ENCODE measurements at places on chromosomes 16 and 17.
A peak's percentile ranks its signal among the peaks of the same experiment; 100 is the strongest.

DNA sequence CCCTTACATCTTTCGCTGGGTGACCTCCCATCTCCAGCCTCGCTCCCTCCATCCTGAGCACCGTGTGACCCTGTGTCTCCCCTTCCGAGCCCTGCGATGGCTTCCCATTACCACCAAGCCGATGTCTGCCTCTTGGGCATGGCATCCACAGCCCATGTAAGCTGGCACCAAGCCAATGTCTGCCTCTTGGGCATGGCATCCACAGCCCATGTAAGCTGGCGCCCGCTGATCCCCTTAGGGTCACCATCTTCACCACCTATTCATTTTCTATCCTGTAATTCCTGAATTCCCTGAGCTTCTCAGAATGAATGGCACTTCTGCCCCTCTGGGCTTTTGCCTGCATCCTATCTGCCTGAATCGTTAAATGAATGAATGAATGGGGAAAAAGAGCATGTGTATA is 478.2 kb upstream of the CCL2 start:
- DNase-seq = no peak

DNA sequence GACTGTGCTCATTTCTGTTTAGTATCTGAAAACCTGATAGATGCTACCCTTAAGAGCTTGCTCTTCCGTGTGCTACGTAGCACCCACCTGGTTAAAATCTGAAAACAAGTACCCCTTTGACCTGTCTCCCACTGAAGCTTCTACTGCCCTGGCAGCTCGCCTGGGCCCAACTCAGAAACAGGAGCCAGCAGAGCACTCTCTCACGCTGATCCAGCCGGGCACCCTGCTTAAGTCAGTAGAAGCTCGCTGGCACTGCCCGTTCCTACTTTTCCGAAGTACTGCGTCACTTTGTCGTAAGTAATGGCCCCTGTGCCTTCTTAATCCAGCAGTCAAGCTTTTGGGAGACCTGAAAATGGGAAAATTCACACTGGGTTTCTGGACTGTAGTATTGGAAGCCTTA is 18.9 kb downstream of the NTAN1 start:
- no peak for DNase-seq

DNA sequence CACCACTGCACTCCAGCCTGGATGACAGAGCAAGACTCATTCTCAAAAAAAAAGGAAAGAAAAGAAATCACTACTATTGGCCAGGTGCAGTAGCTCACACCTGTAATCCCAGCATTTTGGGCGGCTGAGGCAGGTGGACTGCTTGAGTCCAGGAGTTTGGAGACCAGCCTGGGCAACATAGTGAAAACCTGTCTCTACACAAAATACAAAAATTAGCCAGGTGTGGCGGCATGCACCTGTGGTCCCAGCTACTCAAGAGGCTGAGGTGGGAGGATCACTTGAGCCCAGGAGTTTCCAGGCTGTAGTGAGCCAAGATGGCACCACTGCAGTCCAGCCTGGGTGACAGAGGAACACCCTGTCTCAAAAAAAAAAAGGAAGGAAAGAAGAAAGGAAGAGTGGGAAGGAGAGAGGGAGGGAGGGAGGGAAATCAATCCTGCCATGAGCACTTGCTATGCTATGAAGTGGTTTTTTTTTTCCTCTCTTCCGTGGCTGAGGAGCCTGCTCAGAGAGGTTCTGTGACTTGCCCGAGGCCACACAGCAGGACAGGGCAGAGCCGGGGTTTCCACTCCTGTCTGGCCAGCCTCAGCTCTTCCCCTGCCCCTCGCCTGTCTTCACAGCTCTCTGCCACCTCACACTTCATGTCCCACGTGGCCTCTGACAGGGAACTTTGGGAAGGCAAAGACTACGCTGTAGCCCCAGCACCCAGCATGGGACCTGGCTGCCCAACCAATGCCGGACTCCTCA is 10.9 kb downstream of the GRIN2C start:
- no peak for DNase-seq

- DNase-seq = no peak
Observed at GRCh38 chr17:4711661-4712181, 1.3 kb downstream of the ARRB2 start.

DNA sequence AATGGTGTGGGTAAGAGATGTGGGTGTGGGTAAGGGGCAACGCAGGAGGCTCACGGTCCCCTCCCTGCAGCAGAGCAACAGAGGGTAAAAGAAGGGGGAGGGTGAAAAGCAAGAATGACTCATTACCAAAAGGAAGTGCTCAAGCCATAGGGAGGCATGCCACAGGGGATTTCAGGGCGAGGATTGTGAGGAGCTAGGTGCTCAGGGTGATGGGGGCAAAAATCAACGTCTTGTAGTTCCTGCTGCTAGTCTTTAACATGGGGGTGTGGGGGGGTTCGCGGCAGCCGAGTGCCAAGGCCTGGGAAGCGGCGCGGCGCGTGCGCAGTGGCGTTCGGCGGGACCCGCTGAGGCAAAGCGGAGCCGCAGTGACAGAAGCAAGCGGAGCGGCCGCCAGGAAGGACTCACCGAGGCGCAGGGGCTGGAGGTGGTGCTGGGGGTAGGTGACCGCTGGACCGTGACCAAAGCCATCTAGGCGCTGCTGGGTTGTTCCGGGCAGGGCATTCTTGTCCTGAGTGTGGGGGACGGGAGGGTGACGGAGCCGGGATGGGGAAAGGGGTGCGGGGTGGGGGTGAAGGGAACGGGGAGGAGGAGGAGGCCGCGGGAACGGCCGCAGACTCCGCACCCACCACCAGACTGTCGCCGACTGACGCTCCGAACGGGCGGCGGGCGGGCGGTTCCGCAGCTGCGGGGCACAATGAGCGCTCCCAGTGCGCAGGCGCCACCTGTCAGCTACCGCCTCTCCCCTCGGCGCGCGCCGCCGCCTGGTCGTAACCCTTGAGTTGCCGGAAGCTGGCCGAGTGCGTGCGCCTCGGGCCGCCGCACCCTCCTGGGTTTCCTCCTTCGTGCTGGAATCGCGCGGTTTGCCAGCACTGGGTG is at the start of gene SSH2:
SSH2 (minus strand) TSS at position 696 of the 876 bp plus-strand sequence; CDS start at position 468, 228 bp downstream.
- DNase-seq = peak; percentile 78

DNA sequence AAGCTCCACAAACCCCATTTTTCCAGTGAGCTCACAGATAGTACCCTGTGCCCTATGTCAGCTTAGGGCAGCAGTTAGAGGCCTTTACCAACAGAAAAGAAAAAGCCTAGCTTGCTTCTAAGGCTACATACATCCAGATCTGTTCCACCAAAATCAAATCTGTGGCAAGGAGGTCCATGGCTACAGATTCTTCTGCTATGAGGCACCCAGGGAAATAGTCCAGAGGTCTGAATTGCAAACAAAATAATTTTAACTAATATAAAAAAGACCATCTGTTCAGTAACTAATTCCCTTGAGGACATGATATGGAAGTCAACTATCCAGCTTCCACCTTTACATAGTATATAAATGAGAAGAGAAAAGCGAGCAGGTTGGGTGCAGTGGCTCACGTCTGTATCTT is 129.3 kb downstream of the PARN start:
- DNase-seq = no peak

DNA sequence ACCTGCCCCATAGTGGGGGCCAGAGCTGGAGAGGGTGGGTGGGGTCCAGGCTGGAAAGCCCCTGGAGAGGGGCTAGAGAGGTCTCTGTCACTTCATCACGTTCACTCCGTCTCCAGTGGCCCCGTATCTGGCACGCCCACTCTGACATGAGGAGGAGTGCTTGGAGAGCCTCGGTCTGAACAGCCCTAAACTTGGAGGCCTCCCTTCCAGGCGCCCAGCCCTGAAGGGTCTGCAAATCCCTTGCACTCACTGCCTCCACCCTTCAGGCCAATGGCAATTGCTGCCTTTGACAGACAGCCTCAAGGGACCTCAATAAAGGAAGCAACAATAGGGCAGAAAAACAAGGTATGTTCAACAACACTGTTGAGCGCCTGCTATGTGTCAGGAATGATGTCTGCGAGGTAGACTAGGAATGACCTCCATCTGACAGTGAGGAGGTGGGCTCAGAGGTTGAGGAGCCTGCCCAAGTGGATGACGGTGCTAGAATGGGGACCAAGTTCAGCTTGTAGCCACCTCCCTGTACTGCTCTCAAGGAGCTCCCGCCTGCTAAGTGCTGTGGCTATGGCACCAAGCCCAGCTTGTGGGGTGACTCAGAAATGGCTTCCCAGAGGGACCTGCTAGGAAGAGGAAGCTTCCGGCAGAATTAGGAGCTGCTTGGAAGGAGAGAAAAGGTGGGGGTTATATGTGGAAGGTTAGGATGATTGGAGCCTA is 2.9 kb upstream of the EPX start:
- DNase-seq = no peak

- DNase-seq = no peak
Observed at GRCh38 chr16:16143931-16144330, 79.4 kb downstream of the ABCC6 start.

GRCh38 chr16:4976079-4976478 is 17.9 kb downstream of the SEC14L5 start:
- DNase-seq = no peak

GRCh38 chr17:79192503-79193351 is 118.1 kb downstream of the ENGASE start:
- DNase-seq = no peak

DNA sequence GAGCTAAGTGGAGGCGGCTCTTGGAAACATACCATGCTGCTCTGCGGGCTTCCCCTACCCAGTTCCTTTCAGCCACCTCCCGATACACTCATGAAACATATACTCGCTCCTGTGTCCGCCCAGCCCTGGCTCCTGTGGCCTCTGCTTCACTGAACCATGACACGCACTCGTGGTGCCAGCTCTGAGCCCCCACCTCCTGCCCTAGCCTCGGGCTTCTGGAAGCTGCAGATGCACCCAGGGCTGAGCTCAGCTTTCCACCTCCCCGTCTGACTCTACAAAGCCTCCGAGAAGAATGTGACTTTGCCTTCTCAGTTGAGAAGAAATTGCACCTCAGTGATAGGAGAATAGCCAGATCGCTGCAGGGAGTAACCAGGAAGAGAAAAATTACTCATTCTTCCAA is 11.0 kb downstream of the CALB2 start:
- DNase-seq = no peak

DNA sequence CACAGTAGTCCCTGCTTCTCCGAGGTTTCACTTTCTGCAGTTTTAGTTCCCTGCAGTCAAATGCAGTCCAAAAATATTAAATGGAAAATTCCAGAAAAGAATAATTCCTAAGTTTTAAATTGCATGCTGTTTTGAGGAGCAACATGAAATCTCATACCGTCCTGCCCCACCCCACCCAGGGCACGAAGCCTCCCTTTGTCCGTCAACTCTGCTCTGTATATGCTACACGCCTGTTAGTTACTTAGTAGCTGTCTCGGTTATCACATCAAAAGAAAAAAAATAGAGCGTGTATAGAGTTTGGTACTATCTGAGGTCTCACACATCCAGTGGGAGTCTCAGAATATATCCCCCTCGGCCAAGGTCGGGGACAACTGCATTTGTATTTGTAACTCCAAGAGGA is 129.4 kb upstream of the NOL11 start:
- no peak for DNase-seq

DNA sequence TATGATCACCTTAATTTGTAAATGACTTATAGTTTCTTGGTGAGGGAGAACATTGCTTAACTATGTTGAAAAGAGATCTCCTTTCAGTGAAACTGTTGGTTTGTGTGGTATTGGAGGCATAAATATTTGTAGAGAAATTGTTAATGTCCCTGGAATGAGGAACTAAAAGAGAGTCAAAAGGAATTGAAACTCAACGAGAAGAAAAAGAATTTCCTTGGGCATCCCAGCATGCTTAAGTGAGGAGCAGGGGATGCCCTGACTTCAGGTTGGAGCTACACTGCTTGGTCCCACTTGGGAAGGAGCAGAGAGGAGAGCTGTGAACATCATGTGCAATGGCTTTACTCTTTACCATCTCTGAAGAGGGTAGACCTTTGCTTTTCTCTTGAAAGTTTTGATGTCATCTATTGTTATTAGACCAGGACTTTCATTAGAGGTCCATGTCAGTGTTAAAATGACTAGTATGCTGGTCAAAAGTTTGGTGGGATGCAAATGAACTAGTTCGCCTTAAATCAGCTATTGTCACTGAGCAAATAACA is 21.7 kb downstream of the KRT23 start:
- DNase-seq = no peak

Data from stimulated activated CD4-positive, alpha-beta T cell treated with anti-CD3 and anti-CD28 coated beads, TNF-alpha, amount 100 ng/mL, for 1 hour (primary cell).